ENCODE measurements at places on chromosomes 2 and 18. TPM values are rescaled to one million over a fixed set of nuclear protein-coding genes. Genes with fewer than 3 reads are reported as not detected.
A peak's percentile ranks its signal among the peaks of the same experiment; 100 is the strongest.

DNER gene
- total RNA-seq, result not detected

PPIL3 gene
- 82.2 TPM for total RNA-seq

GRCh38 chr18:23301972-23302371 lies 151.1 kb upstream of the RIOK3 start:
- DNase-seq, result no peak

APLF gene
- 2.7 TPM for total RNA-seq

- DNase-seq, result peak; percentile 75
Observed at GRCh38 chr18:47772374-47773248, 157.8 kb downstream of the SMAD2 start.

- no peak for DNase-seq
Observed at GRCh38 chr18:3236470-3236869, 11.1 kb upstream of the MYL12A start.

DNA sequence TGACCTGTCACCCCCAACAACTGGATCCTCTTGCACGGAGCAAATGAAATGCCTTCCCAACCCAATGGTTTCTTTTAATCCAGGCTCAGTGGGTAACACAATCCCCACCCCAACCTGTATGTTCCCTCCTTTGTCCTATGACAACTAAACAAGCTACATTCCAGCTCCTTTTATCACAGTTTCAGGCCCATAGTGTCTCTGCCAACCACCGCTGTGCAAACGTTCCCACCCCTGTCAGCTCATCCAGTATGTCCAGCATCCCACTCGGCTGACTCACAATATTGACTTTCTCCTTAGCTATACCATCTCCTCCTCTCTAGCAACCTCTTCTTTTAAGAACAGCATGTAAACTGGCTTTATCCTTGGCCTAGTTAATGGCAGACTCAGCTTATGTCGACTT lies 117.9 kb upstream of the PPP1CB start:
- DNase-seq, result no peak

DNA sequence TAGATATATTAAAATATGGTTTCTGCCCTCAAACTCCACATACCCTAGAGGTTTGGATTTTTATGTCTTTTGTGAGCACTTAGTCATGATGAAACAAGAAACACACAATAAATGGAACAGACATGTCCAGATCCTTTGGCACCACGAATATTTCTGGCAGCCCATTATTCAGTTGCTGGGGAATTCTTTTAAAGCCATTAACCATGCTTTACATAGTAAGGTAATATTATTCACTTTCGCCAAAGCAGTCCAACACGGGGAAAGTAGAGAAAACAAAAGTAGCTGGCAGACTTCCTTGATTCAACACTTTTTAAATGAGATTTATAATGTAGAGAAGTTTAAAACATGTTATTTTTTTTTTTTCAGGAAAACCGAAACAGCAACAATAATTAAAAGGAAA lies 235.4 kb downstream of the PIEZO2 start:
- DNase-seq, result no peak

CHRND gene
- not detected for total RNA-seq

GRCh38 chr2:63679252-63679855 lies 90.6 kb downstream of the MDH1 start:
- DNase-seq, result no peak

GRCh38 chr2:166494140-166494624 lies at the start of gene SCN7A:
SCN7A (minus strand) TSS chr2:166494249; CDS start chr2:166477696, 16,553 bp downstream.
- no peak for DNase-seq

GRCh38 chr2:147577323-147577997 lies 267.4 kb upstream of the ACVR2A start:
- DNase-seq, result no peak

DNA sequence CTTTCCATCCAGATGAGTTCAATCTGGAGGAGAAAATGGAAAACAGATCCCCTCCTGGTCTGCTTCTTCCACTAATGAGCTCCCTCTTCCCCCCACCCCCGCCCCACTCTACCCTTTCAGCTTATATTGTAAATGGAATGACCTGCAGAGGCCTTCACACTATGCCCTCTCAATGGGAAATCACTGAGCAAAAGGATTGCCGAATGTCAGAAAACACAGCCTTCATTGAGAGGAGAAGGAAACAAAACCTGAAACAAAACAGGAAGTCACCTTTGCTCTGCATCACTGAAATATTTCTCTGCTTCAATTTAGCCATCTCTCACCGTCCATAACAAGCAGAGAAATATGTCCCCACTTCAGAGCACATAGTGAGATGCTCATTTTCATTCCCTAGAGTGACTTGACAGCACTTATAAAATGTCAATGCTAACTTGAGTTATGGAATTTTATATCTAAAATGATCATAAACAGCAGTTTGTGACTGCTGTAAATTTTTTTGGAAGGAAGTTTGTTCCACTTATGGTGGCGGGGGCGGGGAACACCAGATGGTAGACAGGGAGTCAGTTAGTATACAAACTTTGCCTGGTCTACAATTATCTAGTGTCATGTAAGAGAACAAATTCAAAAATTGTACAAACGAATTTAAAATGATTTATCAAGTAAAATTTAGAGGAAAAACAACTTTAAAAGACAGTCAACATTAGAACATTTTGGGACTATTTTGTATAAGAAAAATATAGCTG lies 1.8 kb upstream of the FRZB start:
- no peak for DNase-seq

DNA sequence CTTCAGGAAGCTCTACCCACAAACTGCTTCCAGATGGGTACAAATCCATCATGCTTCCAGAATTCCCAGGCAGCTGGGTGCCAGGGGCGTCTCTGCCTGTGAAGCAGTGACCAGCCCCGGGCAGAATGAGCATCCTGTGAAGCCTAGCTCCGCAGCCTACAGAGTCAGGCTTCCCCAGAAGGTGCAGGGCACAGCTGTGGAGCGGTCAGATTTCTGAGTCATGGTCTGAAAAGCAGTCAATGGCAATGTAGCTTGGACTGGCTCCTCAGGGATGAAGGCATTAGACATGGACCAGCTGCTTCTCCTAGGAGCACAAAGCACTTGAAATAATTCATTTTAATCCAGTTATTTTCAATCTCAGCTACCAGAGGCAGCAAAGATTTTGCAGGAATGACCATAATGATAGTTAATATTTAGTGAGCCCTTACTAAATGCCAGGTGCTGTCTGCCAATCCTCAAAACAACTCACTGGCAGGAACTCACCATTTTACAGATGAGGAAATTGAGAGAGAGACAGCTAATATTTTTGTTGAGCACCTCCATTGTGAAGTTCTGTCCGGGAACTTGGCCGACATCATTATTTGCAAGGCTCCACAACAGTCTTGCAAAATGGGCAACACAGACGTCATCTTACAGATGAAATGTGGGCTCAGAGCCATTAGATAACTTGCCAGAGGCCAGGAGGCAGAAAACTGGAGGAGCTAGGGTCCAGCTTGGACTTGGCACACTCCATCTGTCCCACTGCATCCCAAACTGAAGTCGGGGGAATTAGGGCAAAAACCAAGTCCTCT lies 31.7 kb downstream of the ACMSD start:
- no peak for DNase-seq

- DNase-seq, result no peak
Observed at GRCh38 chr2:158659483-158659882, 135.6 kb upstream of the DAPL1 start.

GRCh38 chr2:10776231-10776977 lies 36.2 kb downstream of the PDIA6 start:
- DNase-seq, result no peak

- no peak for DNase-seq
Observed at GRCh38 chr2:127166231-127166860, 53.8 kb downstream of the CYP27C1 start.

GRCh38 chr2:237833546-237833945 lies 25.9 kb upstream of the RAMP1 start:
- DNase-seq, result no peak

GRCh38 chr2:238107525-238108422 lies 7.6 kb downstream of the ESPNL start:
- DNase-seq, result no peak

DNA sequence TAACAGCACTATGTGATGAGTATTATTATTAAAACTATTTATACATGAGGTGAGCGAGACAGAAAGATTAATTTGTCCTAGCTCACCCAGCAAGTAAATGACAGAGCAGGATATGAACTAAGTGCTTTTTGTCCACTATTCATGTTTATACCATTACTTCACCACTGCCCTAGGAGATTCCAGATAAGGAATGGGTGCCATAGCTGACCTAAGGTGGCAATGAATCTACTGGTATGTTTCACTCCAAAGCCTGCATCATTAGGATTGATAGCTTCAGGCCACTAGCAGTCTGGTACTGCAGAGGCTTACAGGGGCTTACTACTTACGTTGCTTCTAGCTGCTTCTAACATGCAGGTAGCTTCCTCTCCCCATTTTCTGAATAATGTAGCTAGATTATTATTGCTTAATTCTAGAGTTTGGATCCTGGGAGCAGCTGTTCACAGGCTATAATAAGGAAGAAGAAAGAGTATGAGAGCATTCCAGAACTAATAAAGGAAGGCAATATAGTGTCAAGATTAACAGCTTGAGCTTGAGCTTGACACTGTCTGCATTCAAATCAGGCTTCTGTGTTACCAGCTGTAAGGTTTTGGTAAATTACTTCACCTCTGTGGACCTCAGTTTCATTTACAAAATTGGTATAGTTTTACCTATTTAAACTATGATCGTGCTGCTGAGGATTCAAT lies 153.7 kb downstream of the GALNT3 start:
- no peak for DNase-seq

DNA sequence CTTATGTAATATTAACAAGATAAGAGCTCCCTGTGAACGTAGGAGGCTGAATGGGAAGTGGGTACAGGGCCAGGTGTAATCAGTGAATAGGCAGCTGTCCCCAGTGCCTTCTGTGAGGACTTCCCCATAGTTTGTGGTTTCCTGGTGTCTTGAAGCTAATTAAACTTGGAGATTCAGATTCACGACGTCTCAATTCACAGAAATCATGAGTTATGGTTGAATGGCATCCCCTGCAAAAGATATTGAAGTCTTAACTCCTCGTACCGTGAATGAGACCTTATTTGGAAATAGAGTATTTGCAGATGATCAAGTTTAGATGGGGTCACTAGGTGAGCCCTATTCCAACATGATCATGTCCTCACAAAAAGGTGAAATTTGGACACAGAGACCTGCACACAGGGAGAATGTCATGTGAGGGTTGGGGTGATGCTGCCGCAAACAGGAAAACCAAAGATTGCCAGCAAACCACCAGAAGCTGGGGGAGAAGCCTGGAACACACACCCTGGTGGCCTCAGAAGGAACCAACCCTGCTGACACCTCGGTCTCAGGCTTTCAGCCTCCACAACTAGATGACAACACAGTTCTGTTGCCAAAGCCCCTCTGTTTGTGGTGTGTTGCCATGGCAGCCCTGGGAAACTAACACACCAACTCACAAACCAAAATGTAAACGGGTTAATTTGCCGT lies 13.2 kb downstream of the ARL4C start:
- peak; percentile 88 for DNase-seq

- no peak for DNase-seq
Observed at GRCh38 chr2:239881031-239881471, 144.1 kb downstream of the NDUFA10 start.

ZNF396 gene
- total RNA-seq, result 0.74 TPM
